ENCODE measurements at places on chromosomes 7 and 10.
A peak's percentile ranks its signal among the peaks of the same experiment; 100 is the strongest.

- DNase-seq = no peak
Measured at GRCh38 chr10:84683980-84684740, 355.8 kb downstream of the CCSER2 start.

DNA sequence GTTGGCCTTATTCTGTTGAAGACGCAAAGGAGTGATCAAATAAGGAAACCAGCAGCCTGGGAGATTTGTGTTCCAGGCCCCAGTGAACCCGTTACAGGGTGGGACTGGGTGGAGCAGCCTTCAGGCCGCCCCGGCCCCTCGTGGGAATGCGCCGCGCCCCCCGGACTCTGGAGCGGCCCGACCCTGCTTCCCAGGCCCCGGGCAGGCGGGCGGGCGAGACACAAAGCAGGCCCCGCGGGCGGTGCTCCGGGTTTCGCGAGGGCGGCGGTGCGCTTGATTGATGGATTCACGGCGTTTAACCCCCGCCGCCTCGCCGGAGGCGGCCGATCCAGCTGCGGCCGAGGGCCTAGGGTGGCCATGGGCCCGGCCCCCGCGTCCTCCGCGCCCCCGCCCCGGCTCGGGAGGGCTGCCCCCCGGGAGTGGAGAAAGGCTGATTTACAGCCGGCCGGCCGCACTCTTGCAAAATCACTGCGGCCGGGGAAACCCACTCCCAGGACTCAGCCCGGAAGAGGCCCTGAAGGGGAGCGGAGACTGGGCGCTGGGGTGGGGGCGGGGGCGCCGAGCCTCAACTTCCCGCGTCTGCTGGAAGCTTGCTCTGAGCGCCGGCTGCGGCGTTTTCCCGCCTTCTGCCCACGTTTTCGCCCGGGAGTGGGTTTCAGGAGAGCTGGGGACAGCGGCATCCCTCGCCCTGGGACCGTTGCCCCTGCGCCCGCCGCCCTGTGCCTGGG is 299.6 kb upstream of the NFE2L3 start:
- peak; percentile 35 for DNase-seq

DNA sequence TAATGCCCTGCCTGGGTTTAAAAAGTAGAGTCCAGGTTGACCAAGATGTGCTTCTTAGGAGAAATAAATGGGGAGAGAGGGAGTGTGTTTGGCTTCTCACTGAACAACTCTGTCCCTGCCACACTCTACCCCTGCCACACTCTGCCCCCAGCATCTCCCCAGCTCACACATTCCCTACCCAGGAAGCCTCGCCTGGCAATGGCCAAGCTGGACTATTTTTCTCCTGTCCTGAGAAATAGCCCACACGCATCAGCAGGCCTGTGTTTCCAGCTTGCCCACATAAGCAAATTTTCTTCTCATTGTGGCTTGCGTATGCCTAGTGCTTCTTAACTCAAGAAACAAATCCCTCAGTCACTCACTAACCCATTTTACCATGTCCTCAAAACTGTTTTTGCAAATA is 1.8 kb downstream of the LRRC18 start:
- no peak for DNase-seq

DNA sequence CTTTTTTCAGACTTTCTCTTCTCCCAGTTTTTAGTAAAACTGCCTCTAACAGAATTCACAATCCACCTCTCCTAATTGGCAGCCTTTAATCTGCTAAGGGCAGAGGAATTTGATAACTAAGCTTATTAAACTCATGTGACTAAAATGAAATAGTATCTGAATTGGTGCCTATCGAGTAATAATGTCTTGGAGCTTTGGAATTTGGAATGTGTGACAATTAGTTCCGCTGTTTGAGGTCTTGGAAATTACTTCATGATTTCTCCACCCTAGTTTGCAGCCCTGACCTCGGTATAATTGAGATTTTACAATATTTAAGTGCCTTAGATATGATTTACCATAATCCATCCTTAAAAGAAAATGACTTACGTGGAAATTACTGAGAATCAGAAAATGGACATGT is 190.4 kb upstream of the NEBL start:
- DNase-seq = no peak

- no peak for DNase-seq
Measured at GRCh38 chr10:28118985-28119628, 120.2 kb upstream of the ODAD2 start.

GRCh38 chr7:111958896-111959295 is 247.3 kb downstream of the DOCK4 start:
- DNase-seq = no peak

DNA sequence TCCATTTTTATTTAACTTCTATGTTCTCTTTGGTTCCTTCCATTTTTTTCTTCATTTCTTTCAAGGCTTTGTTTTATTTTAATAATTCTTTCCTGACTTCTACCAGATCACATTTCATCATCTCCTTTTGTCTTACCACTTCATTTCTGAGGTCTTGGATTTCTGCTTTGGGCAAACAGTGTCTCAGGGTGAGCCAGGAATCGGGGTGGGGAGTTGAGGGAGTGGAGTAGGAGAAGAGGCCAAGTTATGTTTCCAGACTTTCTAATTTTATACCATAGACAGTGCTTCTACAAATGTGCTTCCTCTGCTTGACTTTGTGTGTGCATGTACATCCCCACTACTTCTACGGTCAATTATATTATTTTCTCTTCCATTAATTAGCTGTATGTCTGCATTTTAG is 112.1 kb downstream of the PRKG1 start:
- peak; percentile 29 for DNase-seq

DNA sequence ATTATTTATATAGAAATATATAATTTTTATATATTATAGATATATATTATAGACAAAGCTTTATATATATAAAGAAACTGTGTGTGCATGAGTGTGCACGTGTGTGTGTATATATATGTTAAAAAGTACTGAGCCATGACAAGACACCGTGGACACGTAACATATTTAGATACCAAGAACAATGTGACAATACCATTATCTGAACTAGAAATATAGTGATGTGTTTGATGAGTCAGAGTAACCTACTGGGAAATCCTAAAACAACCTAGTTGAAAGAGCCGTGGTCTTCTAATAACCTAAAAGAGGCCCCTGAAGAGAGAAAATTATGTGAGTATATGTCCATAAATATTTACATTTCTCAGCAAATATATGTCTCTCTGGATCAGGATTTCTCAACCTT is 50.7 kb upstream of the ITGB8 start:
- no peak for DNase-seq

GRCh38 chr10:5630112-5630436 is 36.3 kb downstream of the ASB13 start:
- no peak for DNase-seq

GRCh38 chr7:85596827-85597226 is 410.0 kb upstream of the SEMA3D start:
- no peak for DNase-seq

DNA sequence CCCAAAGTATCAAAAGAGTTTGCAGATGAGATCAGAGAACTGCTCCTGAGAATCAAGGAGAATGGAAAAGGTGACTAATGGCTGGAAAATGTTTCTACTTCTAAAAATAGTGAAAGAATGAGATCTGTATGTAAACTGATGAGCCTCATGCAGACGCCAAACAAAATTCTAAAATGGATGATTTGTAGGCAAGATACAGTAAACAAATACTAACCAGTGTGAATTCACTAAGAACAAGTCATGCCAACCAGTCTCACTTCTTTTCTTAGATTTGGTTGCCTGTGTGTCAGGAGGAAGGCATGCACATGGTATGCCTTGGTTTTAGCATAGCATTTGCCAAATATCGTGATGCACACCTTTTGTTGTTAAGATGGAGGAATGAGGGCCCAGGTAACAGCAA is 94.9 kb upstream of the PIK3CG start:
- DNase-seq = peak; percentile 31

DNA sequence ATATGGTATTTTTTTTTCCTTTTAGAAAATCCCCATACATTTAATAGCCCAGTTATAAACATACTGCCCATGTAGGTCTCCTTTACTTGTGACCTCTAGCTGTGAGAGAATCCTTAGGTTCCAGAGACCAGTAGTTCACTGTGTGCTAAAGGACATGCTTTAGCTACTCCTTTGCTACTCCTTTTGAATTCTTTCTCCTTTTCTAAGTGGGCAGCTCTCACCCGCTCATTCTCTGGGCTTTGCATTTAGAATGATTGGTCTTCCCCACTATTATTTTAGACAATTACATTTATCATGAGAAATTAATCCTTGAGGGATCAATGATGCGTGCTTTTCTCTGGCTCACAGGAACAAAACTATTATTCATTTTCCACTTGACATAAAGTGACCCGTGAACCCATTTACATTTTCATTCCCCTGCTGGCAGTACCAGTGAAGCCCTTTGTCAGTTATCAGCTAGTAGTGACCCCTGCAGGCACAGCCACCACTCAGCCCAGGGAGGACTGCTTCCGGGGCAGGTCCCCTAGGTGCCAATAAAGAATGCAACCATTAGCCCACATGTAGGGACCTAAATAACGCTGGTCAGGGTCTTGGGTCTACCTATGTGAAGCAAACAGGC is 844.3 kb downstream of the CNTNAP2 start:
- no peak for DNase-seq

DNA sequence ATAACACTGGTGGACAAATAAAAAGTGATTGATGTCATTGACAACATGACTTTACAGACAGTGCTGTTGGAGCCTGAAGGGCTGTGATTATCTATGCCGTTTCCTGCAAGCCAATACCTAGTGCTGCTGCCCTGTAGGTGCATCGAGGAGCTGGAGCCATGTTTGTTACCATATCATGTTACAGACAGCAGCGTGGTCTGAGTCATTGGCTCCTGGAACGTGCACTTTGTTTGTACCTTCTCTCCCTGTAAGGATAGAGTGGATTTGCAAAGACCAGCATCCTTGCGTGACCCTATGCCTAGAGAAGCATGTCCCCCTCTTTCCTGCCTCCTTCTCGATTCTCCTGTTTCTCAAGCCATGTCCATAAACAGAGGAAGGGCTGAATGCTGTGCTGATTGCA is 597.2 kb downstream of the TYW1 start:
- DNase-seq = no peak

DNA sequence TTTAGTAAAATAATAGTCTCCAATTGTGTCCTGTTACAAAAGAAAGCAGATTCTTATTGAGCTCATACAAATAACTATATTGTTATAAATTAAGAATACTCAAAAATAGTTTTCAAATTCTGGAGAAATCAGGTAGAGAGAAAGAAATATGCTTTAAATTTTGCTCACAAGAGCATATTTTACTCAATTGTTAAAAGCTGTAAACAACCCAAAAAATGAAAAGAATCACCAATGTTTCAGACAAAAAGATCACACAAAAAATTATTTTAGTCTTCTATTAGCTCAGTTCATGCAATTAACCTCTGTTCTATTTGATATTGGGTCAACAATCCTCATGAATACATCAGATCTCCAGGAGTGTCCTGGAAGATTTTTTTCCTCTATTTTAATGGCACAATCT is 18.6 kb upstream of the TRPV6 start:
- no peak for DNase-seq

DNA sequence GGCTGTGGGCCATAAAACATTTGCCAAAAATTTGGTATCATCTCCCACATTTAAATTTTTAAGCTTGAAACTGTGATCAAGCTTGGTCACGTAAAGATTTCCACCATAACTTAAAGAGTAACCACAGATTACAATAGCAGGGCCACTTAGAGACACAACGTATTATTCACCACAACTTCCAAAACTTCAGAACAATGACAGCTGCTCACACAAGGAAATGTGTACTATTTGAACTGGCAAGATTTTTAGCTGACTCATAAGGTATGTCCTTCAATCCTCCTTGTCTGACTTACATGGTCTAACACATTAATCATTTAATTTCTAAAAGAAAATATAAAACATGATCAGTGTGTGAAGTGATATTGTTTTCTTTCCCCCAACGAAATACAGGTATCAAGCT is 234.5 kb downstream of the PARD3 start:
- DNase-seq = peak; percentile 31

DNA sequence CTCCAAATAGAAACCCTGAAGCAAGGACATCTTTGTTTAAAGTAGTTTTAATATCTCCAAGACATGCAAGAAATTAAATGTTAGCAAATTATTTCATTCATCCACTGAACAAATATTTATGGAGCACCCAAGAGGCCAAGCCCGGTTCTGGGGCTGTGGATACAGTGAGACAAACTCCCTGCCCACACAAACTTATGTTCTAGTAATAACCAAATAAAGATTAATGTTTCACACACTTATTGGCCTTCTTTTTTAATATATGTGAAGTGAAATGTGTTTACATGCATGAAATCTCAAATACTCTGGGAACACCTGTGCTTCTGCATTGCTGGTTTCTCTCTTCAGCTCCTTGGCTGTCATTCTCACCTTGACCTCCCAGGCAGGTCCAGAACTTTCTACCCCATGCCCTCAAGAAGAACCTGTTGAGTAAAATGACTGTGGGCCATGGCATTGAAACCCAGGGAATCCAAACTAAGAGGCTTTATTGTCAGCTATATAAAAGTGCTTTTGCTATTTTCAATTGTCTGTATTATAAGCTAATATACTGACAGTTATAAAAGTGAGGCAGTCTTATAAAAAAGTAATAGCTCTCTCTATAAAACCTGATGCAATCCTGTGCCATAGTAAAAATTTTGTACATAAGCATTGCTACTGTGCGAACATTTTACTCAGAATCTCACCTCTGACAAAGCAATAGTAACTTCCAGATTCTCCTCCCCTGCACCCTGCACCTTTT is 43.7 kb downstream of the SVIL start:
- no peak for DNase-seq

DNA sequence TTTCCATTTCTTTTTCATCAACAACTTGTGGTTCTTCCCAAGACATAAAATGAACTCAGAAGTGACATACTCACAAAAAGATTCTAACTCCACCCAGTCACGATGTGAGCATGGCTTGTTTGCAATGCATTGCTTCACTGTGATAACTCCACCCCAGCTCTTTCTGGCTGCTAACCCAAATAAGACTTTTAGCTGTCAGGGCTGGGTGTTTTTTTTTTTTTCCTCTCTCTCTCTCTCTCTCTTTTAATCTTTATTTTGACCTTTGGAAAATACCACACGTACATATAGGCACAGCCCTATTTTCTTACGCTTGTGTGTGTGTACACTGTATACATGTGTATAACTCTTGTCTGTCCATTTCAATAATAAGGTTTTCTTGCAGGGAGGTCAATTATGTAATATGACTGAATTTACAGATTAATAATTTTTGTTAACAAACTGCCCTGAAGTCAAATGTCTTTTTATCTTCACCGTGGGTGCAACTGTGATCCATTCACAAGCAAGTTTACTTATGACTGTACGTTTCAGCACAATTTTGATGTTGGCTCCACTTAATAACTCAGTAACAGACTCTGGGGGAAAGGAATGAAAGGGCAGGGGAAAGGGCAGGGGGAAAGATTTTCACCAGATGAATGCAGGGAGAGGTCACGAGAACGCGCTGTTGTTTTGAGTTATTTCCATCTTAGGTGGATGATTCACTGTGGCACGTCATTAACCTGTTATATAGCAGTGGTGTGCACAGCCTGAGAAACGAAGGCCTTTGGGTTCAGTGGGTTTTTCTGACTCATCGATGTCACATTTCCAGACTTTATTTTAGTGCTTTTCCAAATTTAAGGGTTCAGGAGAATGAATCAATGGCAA is 49.1 kb downstream of the APBB1IP start:
- peak; percentile 77 for DNase-seq
